ENCODE measurements at places on chromosomes 3 and 15.

DNA sequence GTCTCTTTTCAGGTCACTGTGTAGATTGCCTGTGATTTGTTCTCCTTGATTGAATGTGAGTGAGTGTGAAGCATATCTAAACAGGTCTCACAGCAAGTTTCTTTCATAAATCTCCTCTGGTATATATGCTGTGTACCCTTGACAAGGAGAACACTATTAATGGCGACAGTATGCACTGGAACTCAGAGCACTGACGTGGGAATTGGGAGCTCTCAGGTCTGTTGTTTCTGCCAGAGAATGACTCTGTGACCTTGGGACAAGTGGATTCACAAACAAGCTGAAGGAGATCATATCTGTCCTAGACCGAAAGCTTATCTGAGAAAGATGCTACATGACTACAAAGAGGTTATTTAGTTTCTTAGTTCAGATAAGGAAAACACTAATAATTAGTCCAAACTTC lies 326.3 kb upstream of the TPRG1 start:
- no peak for DNase-seq

DNA sequence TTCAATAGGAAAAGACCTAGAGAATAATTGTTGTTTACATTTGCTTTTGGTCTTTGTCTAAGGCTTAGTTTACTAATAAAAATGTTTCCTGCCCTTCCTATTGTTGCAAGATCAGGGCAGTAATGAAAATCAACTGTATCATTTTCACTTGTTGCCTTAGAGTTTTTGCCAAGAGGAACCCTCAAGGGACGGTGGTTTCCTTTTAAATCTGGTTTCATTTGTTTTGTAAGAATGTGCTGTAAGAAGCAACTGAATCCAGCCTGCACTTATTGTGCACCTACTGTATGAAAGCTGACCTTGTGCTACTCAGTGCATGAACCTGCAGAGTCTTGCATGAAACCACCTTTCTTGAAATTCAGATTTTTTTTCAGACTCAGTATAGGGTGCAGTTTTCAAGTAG lies 5.3 kb downstream of the IGF1R start:
- DNase-seq, result no peak

GRCh38 chr3:182713743-182714517 lies 79.4 kb upstream of the ATP11B start:
- DNase-seq, result peak; percentile 63

DNA sequence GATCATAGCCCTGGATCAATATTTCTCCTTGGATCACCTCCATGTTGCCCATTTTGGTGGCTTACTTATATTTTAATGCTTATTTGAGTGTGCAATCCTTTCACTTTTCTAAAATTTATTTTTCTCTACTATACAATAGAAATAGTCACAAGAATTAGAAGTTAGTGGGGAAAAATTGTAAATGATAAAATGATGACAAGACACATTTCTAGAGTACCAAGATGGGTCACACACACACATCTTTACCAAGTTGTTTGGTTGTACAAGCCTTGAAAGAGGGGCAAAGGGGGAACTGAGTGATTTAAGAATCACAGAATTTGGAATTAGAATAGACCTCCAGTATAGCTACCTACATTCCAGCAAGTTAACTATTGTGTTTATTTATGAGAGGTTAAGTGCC lies 545.8 kb downstream of the RBMS3 start:
- DNase-seq, result no peak
